ENCODE measurements at places on chromosomes 16 and 17.

GRCh38 chr17:78341559-78342448, 18.1 kb downstream of the SOCS3 start:
- no peak for DNase-seq

DNA sequence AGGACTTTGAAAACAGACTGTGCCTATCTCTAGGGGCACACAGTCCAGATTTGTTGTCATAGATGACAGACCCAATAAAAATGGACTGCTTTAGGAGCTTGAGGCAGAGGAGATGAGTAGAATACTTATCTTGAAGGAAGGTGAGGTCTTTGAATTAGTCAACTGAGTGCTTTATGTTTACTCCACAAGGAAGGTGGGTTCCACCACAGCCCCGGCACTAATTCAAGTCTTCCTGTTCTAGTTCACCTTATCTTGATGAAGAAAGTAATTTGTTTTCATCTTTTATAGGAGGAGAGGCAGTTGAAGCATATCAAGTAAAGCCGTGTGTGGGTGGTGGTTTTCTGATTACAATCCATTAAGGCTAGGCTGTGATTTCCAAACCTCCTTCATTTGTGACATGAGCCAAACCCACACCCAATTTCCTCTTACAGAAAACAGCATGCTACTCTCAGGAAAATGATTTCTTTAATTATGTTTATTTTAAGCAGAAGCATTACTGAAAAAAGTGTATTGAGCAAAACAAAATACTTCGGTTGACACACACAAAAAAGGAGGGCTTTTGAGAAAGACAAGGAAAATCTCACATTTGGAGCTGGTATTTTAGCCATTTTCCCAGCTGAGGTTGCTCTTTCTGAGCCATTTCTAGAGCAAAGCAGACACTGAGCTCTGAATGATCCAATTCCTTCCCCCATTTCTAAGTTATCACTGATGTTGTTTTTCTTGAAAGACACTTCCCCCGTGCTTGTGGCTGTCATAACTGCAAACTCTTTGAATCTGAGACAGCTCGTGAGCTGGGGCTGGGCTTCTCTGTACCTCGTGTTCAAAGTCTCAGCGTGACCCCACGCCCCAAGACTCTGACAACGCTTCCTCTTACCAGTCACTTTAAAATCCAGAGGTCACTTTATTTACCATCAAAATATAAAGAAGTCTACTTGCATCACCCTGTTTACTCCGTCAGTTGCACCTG, 35.4 kb downstream of the CDRT15 start:
- no peak for DNase-seq

- DNase-seq, result no peak
These were observed 118.4 kb upstream of the HSBP1 start for GRCh38 chr16:83689385-83689831.

- no peak for DNase-seq
These were observed 25.6 kb upstream of the LONP2 start for GRCh38 chr16:48218473-48218872.

DNA sequence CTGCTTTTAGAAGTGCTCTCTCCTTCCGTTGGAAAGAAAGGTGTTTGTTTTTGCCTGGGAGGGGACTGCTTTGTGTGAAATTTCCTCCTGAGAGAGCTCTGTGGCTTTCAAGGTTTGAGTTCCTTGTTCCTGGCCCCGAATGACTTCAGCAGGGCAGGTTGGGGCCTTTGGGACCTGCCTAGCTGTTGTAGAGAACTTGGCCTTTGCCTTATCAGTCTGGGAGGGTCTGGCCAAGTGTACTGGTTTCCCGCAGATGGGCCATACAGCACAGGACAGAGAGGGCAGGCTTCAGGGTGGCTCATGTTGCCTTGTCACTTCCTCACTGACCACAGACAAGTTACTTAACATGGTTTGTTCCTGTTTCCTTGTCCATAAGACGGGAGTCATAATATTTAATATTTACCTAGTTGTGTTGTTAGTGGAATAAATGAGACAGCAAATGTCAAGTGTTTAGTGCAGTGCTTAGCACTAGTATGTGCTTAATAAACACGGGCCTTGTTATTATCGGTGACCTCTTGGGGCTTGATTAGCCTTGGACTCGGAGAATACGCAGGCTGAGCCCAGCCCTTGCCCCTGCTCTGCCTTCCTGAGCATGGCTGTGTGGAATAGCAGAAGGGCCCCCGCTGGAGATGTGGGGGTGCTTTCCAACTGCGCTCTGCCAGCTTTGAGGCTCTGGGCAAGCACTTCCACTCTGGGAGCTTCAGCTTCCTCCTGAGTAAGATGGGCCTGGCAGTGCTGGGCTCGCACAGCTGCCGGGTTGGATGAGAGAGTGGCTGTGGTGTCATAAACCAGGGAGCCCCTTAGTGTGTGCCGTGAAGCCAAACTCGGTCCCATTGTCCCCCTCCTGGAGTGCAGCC, 6.6 kb downstream of the PRSS8 start:
- DNase-seq, result no peak

GRCh38 chr16:88697831-88698615, 8.2 kb downstream of the RNF166 start:
- DNase-seq, result no peak

DNA sequence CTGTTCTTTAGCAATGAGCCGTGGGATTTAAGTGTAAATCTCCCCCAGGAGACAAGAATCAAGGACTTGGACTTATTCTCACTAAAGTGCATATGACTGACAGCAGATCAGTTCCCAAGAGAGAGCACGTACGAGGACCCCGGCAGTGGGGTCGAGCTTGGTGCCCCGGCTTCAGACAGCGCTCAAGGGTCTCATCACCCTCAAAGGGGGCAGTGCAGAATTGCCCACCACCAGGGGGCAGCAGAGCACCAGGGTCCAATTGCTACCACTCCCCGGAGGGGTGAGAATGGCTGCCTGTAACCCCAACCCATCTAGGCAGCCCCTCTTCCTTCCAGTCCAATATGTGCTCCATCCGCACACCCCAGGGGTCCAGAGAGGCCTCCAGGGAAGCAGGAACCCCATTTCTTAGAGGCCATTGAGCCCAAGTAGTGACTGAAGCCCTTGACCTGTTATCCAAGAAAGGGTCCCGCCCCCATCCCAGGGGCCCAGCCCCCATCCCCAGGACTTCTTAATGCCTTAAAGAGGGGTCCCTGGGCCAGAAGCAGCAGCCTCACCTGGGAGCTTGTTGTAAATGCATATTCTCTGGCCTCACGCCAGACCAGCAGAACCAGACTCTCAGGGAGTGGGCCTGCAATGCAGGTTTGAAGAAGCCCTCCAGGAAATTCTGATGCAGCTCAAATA, 86.1 kb downstream of the ZDHHC7 start:
- no peak for DNase-seq

DNA sequence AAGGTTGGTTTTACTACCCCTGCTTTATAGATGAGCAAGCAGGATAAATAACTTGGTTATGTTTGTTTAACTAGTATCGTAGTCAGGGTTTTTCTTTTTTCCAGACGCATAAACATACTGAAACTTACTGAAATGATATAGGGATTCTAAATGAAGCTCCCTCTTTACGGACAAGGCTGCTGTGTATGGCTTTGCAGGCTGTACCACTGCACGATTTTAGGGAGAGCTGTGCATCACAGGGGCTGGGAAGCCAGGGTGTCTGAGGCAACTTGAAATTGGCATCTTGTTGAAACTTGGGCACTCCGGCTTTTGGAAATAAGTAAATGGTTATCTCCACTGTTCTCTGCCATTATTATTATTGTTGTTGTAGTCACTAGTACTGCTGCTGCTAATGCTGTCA, 218.1 kb upstream of the CDH8 start:
- DNase-seq, result no peak

- no peak for DNase-seq
These were observed 51.4 kb downstream of the TBC1D26 start for GRCh38 chr17:15783461-15783860.

GRCh38 chr17:14594690-14595089, 293.8 kb downstream of the HS3ST3B1 start:
- no peak for DNase-seq

DNA sequence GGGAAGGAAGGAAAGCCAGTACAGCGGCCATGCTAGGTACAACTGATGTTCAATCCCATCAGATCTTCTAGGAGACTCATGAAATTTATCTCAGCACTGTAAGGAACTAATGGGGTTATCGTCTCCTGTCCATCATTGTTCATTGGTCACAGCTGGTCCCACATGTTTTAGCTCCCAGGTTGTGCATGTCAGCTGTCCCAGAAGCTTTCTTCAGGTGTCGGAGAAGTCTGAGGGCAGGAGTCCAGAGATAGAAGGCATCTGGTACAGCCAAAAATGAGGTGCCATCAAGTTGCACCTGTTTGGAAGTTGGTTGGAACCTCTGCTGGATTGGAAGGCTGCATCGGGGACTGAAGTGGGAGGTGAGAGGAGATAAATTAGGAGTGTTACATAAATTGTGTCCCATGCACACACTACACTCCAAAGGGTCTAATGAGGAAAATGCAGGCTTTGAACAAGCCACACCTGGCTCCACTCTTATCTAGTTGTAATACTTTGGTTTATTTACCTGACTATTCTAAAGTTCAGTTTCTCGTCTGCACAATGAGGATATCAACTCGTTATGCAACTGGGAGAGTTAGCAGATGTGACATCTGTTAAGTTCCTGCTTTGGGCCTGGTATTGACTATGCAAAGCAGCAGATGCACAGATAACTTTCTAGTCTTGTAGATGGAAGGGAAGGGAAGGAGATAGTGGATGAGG, 62.9 kb downstream of the MAP2K6 start:
- no peak for DNase-seq

GRCh38 chr17:2218426-2218825, 85.2 kb downstream of the SMG6 start:
- DNase-seq, result peak; percentile 89

- DNase-seq, result no peak
These were observed at the start of gene DLX4 for GRCh38 chr17:49969134-49969759. Gene DLX4 (plus strand): TSS chr17:49969190. CDS start chr17:49969469, 279 bp downstream.

DNA sequence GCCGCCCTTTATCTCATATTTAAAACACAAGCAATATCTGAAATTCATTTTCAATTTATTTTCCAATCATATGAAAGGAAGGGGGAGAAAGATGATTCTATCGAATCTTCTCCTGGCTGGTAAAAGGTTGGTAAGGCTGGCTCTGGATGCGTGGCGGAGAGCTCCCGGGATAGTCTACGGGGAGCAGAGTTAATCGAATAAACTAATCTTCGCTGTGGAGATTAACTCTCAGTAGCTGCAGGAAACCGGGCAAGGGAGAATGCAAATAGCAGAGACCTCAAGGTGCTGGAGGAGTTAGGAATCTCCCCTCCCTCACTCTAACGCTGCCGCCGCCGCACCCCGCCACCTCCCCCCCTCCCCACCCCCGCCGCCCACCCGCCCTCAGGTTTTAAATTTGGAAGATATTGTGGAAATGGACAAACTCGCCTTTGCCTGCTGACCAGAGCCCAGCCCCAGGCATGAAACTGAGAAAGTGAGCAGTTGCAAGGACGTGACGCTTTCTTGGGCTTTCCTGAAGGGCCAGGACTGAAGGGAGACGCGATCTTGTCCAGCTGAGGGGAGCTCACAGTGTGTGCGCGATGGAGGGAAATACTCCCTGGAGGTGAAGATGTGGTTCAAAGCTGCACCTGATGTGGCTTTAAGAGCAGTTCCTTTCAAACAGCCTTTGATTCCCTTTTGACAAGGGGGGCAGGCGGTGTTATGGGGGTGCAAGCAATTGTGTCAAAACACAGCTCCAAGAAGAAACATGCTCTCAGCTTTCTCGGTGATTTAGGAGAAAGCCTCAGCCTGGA, 308.2 kb upstream of the IRX3 start:
- no peak for DNase-seq

- DNase-seq, result no peak
These were observed 5.1 kb upstream of the EVPL start for GRCh38 chr17:76032073-76032779.

- DNase-seq, result no peak
These were observed 40.6 kb downstream of the GRIN2A start for GRCh38 chr16:10141671-10142070.

GRCh38 chr17:58284613-58285421, 4.1 kb upstream of the MPO start:
- DNase-seq, result no peak

DNA sequence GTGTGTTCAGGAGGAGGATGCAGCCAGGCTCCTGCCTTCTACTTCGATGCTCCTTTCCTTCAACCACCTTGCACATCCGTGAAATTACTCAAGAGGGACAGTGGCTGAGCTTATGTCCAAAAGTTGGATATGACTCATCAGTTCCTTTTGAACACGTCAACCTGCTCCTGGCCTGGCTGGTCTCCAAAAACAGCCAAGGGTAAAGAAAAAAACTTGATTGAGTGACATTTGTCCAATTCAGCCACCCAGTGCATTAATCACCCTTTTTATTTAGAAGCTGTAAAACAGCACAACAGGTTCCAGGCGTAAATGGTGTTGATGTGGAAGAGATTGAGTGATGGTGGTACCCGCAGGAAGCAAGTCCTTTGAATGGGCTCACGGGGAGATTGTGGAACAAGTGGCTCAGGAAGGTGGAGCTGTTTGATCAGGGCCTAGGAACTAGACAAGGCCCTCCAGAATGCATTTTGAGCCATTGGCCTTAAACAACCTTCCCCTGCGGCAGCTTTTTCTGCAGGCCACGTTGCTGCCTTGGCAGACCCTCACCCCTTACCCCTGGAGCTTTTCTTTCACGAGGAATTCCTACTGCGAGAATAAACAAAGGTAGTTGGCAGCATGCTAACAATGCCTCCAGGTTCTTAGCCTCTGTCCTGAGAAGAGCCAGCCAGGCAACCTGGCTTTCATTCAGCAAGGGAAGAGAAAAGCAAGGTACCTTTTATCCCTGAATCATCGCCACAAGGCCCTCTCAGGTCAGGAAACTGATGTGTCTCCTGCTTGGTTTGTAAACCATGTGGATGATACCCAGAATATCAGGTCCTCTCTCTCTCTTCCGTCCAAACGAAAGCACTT, 173.3 kb upstream of the CACNG5 start:
- no peak for DNase-seq

DNA sequence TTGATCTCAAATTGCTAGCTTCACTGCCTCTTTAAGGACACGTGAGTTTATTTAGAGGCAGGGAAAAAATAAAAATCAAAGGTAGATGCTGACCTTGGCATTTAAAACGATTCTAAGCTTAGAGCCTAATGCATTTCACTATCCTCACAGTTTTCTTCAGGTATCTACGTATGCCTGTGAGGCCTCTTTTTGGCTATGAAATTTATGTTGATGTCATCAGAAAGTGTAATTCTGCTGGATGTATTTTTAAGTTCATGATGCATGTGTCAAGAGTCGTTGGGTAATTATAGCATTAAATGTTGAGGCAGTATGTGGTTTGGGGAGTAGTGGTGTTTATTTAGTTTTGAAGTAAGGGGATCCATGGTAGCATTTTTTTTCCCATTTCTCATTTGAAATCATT, 4.2 kb upstream of the KRTAP3-2 start:
- no peak for DNase-seq

GRCh38 chr16:83878838-83879237, 20.1 kb upstream of the MLYCD start:
- DNase-seq, result no peak

DNA sequence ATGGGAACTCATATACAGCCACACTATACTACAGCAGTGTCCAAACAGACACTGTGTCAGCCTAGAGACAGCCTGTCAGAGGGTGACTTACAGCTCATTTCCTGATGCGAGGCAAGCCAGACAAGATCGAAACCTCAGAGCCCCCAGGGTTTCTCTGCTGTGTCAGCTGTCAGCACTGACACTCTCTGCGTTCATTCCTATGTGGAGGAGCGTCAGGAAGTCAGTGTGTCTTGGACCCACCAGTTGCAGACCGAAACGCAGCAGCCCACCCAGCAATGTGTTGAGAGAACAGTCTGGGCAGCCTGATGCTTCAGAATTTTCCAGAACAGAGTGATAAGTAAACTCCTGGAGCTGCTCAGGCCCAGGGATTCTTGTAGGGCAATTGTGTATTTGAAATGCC, 20.6 kb upstream of the MAPT start:
- no peak for DNase-seq

Measured in RWPE2 (cell line).